SK-N-SH treated with all-trans-retinoic acid at 6 μM for 48 hours (cell line): ENCODE measurements at places on chromosomes 3 and 15.

DNA sequence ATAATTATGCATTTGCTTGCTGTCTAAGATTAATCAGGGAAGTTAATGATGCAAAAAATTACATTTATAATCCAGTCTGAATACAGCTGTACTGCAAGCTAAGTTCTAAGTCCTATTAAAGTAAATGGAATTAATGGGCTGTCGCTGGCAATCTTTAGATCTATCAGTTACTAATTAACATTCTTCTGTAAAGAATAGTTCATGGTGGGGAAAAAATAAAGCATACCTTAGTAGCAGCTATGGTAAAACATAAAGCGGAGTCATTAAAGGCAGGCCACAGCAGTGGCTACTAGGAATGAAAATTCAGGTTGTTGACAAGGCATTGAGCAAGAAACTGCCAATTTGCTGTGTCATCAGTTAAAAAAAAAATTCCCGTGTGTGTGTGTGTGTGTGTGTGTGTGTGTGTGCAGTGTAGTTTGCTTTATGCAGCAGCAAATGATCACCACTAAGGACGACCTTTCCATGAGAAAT is 129.8 kb downstream of the ZNF385D start:
- ATAC-seq: peak; percentile 74

DNA sequence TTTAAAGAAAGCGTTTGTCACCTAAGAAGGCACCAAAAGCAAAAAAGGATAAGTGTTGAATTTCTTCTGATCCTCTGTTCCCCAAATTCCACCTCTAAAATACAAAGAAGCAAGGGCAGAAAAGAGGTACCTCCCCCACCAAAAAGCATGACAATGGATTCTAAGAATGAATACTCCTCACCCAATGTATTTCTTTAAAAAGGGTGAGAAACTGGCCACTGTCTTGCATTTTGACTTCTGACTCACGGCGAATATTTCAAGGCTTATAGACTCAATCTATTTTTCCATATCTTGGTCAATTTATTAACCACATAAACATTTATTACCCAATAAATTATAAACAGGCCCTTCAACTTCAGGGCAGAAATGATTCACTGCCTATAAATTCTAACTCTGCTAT is 131.1 kb downstream of the NR1I2 start:
- ATAC-seq: no peak

- ATAC-seq: 0 out of 3 replicates have a peak, but pooled peaks have one; percentile 37
Measured at GRCh38 chr3:174541708-174542315, 317.3 kb upstream of the NAALADL2 start.

DNA sequence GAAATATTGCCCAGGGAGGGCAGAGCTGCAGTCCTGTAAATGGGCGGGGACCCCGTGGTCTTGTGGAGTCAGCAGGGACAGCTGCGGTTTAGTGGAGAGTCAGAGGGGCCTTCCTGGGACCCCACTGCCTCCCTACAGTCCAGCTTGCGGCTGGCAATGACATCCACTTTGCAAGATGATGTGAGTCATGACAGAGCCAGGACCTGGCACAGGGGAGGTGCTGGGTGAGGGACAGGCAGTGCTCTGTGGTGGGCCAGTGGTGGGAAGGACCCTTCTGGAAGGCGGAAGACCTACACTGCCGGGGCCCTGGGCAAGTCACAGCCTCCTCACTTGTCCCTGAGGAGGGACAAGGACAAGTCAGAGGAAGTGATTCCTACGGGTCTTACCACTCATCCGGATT is 17.8 kb downstream of the APBA2 start:
- ATAC-seq: no peak

- ATAC-seq: no peak
Measured at GRCh38 chr3:98692787-98693473, 70.2 kb upstream of the ST3GAL6 start.

DNA sequence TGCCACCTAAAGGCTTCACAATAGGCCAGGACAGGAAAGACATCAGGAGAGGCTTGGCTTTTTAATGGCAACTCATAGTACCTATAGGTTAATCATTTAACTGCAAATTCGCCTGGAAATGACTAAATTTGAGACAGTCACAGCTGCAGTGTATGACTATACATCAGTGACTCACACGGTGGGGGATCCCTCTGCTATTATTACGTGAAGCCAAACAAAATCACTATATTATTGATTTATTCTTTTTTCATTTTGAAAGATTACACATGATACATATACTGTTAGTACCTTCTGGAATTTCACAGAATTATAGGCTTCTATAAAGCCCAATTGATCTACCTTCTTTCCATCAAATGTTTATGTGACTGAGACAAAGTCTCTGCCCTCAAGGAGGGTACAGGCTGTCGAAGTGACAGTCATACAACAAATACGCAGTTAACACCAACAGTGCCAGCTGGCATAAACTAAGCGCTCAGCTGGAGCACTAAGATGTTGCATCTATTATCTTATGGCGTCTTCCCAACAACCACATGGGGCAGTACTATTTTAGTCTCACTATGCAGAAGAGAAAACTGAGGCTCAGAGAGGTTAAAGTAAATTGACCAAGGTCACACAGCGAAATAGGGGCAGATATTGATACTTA is 82.0 kb upstream of the LMOD3 start:
- ATAC-seq: no peak

DNA sequence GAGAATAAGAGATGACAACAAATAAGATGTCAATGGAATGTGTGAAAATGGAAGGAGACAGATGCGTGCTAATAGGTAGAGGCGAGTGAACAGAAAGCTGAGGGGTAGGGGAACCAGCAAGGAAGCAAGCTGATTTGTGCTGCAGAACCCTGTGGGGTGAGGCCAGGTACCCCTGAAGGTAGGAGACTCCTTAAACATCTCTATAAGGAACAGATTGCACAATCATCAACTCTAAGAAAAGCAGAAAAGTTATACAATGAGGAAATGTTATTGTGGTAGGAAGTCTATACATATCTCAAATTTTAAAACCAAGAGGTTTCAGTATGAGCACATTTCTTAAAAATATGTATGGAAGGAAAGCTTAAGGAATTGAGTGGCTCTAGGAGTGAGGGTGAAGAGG is 315.0 kb upstream of the TPM1 start:
- ATAC-seq: no peak

- ATAC-seq: no peak
Measured at GRCh38 chr3:30309961-30310954, 296.1 kb upstream of the TGFBR2 start.

DNA sequence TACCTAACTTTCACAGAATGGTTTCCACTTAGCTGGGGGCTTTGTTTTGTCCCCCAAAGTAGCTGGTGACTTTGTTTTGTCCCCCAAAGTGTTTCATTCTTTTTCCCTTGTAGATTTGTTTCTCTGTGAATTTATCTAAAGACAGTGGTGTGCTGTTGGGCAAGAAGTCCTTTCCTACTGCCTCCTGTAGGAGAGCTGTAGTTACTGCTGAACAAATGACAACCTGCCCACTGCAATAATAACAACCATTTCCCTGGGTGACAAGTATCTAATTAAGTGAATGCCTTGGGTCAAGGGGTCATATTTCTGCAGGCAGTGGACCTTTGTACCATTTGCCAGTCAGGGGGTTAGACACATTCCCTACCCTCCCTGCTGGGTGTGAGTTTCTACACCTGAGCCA is 125.4 kb upstream of the BFSP2 start:
- ATAC-seq: no peak

GRCh38 chr3:101195951-101196713 is 124.2 kb downstream of the IMPG2 start:
- ATAC-seq: peak; percentile 86

GRCh38 chr3:108301695-108302404 is 5.5 kb downstream of the HHLA2 start:
- ATAC-seq: no peak; the same call in 2 of the 3 replicates

DNA sequence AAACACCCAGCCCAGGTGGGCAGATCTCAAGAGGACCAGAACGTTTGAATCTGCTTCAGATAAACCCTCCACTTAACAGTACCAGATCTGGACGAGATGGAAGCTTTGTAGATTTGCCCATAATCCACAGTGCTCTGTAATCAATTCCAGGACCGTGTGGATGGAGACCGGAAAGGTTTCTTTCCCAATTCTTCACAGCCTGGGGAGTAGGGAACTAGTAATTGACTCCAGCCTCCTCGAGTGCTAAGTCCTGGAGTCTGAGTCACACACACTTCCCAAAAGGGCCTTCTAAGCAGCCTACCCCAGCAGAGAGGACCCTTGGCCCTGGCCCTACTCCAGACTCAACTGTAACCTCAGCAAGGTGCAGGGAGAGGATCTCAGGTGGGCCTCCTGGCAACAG is 56.2 kb upstream of the TSEN2 start:
- ATAC-seq: no peak

DNA sequence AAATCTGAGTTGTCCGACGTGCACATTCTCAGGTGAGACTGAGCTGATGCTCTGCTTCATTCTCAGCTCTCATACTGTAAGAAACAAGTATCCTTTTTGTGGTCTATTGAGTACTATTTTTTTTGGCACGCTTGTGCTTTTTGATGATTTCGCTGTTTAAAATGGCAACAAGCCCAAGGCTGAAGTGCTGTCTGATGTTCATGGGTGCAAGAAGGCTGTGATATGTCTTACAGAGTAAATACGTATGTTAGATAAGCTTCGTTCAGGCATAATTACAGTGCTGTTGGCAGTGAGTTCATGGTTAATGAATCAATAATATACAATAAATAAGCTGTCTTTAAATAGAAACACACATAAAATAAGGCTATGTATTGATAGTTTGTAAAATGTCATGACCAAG is 27.2 kb downstream of the AQR start:
- no peak for ATAC-seq

DNA sequence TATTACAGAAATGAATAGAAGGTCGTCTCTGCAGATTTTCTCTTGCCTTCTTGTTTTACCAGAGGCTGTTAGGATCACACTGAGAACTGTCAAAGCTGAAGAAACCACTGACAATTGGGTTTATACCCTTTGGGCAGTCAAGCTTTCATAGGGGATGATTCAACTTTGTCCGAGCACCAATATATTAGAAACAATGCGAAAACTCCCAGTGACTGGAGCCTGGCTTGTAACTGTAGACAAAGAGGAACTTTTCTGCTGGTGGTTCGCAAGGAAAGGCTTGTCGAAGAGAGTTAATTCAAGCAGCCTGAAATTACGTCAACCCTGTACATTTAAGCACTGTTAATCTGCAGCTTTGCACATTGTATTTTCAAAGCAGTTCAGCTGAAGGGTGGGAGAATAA is 193.2 kb upstream of the ZNF385D start:
- ATAC-seq: no peak

GRCh38 chr3:31620656-31621055 is 87.9 kb downstream of the STT3B start:
- no peak for ATAC-seq

DNA sequence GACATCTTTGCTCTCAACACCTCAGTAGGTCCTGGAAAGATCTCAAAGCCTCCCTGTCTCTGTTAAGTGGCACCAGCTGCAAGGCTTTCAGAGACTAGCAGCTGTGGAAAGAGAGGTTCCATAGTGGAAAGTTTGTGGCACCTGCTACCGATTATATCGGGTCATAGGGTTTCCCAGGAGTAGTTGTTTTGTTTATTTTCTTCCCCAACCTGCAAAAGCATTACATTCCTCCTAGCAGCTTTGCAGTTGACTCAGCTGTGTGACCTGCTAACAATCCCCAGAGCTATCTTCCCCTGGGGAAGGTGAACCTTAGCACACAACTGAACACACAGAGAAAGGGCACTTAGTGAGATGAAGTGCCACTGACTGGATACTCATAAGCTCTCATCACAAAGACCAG is 598.9 kb upstream of the GRM7 start:
- no peak for ATAC-seq

GRCh38 chr15:94670438-94671034 is 439.2 kb downstream of the MCTP2 start:
- ATAC-seq: no peak

DNA sequence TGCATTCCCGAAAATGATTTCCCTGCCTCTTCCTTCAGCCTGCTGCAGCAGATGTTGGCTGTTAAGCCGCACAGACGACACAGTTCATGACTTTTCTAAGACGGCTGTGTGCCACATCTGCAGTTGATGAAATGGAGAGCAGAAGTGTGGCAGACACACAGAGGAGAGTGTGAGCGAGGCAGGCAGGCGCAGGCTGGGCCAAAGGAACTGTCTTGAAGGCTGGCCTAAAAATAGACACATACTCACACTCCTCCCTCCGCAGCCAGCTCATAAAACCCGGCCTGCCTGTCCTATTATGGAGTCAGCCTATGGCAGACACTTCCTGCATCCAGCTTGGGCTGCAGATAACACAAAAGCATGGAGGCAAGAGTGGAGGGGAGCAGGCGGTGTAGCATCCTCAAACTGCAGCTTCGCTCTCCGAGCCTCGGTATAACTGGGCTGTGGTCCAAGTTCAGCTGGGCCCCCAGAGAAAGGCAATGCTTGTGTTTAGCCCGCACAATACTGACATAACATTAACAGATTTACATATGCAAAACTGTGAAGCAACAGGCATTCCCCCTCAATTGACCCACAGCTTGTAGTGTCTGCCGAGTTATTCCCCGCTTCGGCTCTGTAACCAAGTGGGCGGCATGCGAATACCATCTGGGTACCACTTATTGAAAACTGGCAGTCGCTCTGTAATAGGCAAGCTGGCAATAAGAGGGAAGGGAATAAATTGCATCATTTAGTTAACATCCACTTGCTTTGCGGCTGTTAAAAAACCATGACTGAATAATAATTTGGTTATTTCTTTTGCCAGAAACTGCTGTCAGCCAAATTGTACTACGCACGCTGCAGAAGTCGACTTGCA is 40.8 kb downstream of the FOXP1 start:
- peak; percentile 99 for ATAC-seq

GRCh38 chr15:80946576-80946975 is 43.0 kb downstream of the MESD start:
- no peak for ATAC-seq

- no peak for ATAC-seq
Measured at GRCh38 chr15:75452865-75453702, 1.6 kb upstream of the SIN3A start.

DNA sequence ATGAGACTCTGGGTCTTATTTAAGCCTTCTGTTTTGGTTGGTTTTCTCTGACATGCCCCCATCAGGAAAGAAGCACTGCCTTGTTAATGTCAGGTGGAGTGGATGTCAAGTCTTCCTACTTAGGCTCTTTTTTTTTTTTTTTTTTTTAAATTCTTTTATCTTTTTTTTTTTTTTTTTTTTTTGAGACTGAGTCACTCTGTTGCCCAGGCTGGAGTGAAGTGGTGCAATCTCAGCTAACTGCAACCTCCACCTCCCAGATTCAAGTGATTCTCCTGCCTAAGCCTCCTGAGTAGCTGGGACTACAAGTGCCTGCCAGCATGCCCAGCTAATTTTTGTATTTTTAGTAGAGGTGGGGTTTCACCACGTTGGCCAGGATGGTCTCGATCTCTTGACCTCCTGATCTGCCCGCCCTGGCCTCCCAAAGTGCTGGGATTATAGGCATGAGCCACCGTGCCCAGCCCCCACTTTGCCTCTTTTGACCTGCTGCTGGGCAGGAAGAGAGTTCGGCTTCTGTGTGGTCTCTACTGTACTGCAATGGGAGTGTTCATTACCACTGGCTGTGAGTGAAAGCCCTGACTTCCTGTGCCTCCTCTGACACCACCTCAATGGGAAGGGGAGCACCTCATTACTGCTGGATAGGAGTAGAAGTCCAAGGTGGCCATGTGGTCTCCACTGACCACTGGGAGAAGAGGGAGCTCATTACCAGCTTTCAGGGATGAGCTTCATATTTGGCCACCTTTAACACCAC is 10.9 kb downstream of the CTDSPL start:
- ATAC-seq: no peak

GRCh38 chr3:192851821-192852372 is 65.8 kb downstream of the MB21D2 start:
- ATAC-seq: peak; percentile 74
